ENCODE measurements at places on chromosomes 1 and 21.

DNA sequence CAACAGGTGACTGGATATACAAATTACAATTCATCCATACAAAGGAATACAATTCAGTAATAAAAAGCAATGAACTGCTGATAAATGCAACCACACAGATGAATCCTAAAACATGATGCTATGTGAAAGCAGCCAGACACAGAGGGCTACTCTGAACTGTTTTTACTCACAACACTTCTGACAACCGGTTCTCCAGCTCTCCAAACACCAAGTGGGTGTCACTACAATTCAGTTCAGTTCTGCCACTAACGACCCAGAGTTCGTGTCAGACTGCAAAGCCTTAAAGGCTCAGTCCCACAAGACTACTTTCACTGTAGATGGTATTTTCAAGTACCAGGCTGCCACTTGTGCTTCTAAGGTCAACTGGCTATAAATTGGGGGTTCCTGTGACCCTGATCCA lies 119.4 kb downstream of the SLC16A1 start:
- DNase-seq: no peak

DNA sequence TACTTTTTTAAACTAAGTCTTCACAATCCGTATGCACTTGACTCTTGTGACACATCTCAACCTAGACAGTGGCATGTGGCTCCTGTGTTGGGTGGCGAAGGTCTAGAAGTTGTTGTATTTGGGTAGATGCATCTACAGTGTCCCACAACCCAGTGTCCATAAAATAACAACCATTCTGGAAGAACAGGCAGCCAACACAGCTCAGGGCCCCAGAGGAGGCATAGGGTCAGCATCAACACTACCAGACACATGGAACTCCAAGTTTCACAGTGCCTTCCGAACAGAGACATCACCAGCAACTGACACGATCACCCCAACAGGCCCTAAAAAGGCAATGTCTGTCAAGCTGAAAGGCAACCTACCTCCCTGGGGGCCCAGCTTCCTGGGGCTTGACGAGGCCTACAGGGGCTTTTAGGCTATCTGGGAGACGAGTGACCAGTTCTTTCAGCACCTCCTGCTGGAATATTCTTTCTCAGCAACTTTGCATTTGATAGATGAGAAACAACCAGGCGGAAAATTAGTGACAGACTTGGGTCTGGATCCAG lies 5.6 kb downstream of the SH3BP5L start:
- DNase-seq: no peak

- DNase-seq: no peak
Measured at GRCh38 chr1:111805251-111805650, 49.5 kb downstream of the DDX20 start.

DNA sequence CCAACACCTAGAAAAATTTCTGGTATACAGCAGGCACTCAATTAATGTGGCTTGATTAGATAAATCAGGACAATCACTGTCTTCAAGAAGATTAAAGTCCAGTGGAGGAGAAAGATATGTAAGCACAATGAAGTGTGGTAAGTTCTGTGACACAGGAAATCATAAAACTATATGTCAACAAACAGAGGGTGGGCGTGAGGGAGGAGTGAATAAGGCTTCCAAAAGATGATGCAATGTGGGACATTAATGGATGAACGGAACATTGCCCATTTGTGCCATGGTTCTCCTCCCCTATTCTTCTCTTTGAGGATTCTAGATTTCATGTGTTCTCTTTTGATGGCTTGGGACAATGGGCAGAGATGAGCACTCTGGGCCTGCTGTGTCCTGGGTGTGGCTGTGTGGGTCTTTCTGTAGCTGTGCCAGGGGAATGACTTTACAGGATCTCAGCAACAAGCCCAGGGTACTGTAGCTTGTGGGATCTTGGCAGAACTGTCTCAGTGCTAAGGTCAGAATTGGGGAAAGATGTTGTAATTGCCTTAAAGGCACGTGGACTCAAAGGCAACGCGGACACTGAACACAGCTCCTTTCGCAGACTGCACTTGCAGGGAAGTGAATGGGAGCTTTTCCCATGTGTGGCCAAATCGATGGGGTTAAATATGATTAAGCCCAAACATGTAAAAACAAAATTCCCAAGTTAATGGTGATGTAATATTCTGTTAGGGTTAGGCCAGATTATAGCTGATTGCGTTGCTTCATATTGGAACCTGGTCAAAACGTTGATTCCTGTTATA lies 366.9 kb downstream of the TGFB2 start:
- DNase-seq: no peak

- DNase-seq: no peak
Measured at GRCh38 chr1:98437540-98437939, 224.0 kb upstream of the SNX7 start.

DNA sequence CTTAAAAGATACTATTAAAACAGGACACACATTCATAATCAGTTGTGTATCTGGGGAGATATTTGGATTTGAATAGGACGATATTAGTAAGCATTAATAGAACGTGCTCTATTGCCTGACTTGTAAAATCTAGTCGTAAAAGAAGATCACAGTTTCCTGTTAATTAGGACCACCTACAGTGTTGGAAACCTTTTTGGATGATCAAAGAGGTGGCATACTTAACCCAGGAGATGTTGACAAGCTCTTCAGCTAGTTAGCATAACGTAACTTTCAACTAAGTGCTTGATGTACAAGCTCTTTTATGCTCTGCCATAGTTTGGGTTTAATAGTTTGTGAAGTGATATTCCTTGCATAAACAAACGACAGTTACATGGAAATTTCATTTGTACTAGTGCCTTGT lies 293.3 kb upstream of the NR5A2 start:
- DNase-seq: no peak

GRCh38 chr1:205938682-205939081 lies 4.6 kb downstream of the SLC26A9 start:
- no peak for DNase-seq

DNA sequence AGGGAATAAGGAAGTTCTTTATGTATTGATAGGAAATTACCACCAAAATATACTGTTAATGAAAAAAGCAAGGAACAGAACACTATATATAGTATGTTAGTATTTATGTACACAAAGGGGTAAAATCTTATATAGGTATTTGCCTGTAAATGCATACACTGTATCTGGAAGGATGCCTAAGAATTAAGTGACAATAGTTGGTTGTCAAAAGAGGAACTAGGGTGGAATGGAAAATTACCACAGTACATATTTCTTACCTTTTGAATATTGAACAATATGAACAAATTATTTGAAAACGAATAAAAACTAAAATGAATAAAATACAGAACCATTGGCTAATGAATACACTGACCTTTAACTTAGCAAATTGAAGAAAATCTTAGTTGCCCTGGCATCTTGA lies 13.6 kb downstream of the ARPC5 start:
- DNase-seq: no peak

DNA sequence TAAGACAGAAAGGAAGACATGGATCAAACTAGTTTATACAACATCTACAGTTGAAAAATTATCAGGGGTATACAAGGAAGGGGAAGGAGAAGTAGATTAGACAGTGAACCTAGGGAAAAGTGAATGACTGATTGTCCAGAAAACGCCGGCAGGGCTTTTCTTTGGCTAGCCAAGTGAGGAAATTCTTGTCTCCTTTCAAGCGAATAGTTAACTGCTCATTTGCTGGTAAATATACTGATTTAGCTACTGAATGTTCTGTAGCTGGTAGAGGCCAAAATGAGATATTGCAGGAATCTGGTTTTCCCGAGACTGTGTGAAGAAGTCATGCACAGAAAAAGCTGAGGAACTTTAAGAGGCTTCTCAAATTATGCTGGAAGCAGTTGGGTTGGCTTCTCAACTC lies 128.5 kb upstream of the ZNHIT6 start:
- no peak for DNase-seq

All from fibroblast of skin of left biceps (primary cell).